Activated CD8-positive, alpha-beta T cell treated with anti-CD3 and anti-CD28 coated beads, Interleukin-2, amount 10 ng/mL, durations not matched to agents 7 days and 5 days (primary cell): ENCODE measurements at places on chromosomes 11 and 22. TPM values are rescaled to one million over a fixed set of nuclear protein-coding genes. Genes with fewer than 3 reads are reported as not detected.

CBLIF gene
- total RNA-seq: not detected

GRCh38 chr22:32307617-32308016 is 50.0 kb upstream of the RFPL3 start:
- no peak for DNase-seq

DNA sequence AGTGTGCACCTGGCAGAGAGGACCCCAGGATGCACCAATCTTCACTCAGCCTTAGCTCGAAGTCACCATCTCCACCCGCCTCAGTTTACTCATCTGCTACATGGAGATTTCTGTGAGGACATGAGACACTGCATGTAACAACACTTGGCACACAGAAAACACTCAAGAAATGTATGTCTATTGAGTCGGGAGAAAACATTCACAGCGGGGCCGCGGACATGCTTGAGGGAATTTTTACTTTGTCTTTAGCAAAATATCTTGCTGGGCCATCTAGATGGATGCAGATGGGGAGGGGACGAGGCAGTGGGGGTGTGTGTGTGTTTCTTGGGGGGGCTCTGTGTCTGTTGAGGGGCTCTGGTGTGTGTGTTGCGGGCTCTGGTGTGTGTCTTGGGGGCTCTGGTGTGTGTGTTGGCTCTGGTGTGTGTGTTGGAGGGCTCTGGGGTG is 28.4 kb upstream of the RFPL3 start:
- DNase-seq: no peak

GRCh38 chr22:44718418-44718817 is 16.4 kb downstream of the PRR5 start:
- no peak for DNase-seq

DNA sequence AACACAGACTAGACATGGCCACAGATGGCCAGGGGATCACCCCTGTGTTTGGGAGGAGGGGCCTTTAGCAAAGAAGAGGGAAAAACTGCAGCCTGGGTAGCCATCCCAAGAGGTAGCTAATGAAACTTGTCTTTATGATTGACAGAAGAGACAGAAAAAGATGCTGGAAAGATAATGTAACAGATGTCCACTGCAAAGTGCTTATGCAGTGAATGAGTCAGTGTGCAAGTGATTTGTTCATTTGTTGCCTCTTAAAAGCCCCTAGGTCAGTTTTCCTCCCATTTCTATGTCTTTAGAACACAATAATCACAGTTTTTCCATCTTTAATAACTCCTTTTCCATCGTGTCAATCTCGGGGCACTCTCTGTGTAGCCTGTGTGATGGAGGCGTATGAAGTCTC is 57.2 kb downstream of the INSC start:
- no peak for DNase-seq

DNA sequence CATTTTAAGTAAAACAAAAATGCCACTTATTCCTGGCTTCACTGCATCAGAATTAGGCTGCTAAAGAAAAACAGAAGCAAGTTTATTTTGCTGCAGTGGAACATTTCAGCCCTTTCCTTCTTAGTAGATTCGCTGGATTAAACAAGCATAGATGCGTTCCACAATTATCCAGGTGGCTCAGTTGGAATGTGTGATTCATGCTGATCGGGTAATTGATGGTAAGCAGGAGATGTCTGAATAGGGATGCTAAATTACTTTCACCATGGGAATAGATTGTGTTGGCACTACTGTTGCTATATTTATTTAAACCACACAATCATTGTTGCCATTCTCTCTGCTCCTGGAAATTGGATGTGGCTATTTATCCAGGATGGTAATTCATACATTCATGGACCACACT is 440.1 kb upstream of the DDI1 start:
- no peak for DNase-seq

GRCh38 chr11:94757037-94757735 is 11.0 kb upstream of the AMOTL1 start:
- no peak for DNase-seq

GSTT2 gene
- total RNA-seq: not detected

GRCh38 chr11:134907636-134908035 is 495.6 kb upstream of the B3GAT1 start:
- DNase-seq: no peak

IGLL1 gene
- total RNA-seq: not detected

- no peak for DNase-seq
These were observed 124.7 kb upstream of the BMAL1 start for GRCh38 chr11:13152736-13153541.
